ENCODE measurements at places on chromosomes 3 and 15.

DNA sequence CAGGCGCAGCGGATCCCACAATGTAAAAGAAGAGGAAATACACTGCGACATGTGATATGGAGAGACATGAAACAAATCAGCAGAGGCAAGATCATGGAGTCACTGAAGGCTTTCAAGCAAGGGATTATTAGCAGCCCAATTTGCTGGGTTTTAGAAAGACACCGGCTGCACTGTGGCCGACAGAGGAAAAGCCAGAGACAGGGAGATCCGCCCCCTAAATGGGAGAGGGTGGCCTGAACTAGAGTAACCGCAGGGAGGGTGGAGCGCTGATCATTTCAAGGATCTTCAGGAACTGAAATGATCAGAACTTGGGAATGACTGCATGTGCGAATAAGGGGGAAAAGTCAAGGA lies 612 bp upstream of the C15orf40 start:
- DNase-seq, result no peak

GRCh38 chr15:58487724-58488120 lies 55.9 kb downstream of the LIPC start:
- no peak for DNase-seq

DNA sequence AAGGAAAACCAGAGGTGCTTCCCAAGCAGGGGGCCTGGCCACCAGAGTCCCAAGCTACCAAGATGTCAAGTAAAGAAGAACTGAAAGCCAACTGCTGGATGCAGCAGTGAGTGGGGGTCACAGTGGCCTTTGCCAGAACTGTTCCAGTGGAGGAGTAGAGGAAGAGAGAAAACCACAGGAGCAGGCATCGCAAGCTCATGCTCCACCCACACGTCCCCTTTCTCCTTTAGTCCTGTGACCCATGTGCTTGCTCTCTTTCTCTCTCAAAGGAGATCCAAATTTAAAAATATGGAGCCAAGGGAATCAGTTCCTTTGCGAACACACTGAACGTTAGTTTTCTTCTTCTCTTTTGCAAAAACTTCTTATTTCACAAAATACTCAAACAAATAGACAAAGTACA lies 12.4 kb upstream of the ABHD2 start:
- DNase-seq, result no peak

DNA sequence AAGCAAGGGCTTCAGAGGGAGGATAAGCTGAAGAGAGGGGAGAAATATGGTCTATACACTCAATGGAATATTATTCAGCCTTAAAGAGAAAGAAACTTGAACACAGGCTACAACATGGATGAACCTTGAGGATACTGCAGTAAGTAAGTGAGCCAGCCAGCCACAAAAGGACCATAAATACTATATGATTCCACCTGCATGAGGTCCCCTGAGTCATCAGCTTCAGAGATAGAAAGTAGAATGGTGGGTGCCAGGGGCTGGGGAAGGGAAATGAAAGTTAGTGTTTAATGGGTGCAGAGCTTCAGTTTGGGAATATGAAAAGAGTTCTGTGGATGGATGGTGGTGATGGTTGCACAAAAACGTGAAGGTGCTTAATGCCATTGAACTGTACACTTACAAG lies 68.4 kb upstream of the SEC13 start:
- no peak for DNase-seq

DNA sequence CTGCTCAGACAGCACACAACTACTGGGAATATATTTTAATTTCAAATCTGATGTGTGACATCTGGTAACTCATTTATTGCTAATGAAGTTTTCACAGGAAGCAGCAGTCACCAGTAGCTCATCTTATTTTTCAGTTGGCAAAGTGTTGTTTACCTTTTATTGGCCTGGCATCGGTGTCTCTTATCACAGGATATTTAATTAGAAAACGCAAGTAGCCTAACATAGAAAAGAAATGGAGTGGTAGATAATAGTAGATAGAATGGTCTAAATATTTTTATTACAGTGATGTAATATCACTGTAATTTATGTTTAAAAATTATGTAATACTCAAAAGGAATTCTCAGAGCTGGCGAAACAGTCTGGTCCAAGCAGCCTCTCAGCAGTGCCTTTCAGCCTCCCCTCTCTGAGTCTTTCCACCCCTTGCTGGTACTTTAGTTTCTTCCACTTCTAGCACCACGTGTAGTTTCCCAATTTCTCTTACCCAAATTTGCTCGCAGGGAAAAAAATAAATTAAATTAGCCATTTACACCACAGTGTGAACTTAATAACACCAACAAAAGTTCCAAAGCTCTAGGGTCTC lies 31.9 kb downstream of the AGTR1 start:
- DNase-seq, result no peak

- DNase-seq, result no peak
These were observed 116.1 kb upstream of the IL12A start for GRCh38 chr3:159872374-159873109.

Data from CD4-positive, alpha-beta T cell treated with Interleukin-10 for 1 hour (primary cell).